T-helper 17 cell (primary cell): ENCODE measurements at places on chromosomes 5 and 9. TPM values are rescaled to one million over a fixed set of nuclear protein-coding genes. Genes with fewer than 3 reads are reported as not detected.
A peak's percentile ranks its signal among the peaks of the same experiment; 100 is the strongest.

DNA sequence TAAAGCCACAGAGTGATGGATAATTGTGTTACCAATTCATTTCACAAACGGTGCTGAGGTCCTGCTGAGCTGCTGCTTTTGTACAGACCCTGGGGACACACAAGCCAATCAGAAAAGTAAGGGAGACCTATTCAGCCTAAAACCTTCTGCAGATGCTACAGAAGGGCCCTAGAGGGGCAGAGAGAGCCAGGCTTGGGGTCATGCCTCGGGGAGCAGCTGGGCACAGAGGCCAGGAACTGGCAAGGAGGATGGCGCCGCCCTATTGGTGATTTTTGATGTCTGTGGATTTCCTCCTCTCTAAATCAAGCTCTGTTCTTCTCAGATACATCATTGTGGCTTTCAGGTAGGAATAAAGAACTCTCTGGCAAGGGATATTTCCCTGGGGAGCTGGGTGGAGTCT is 181.9 kb downstream of the ZNF462 start:
- no peak for DNase-seq
- no peaks in the 10 kb centered on the region for H3K4me1 ChIP-seq
- no peak overlapping the region for H3K4me3 ChIP-seq
- no peaks in the 10 kb centered on the region for H3K27me3 ChIP-seq
- no peak overlapping the region for H3K27ac ChIP-seq
- no peaks in the 10 kb centered on the region for H3K36me3 ChIP-seq

DNA sequence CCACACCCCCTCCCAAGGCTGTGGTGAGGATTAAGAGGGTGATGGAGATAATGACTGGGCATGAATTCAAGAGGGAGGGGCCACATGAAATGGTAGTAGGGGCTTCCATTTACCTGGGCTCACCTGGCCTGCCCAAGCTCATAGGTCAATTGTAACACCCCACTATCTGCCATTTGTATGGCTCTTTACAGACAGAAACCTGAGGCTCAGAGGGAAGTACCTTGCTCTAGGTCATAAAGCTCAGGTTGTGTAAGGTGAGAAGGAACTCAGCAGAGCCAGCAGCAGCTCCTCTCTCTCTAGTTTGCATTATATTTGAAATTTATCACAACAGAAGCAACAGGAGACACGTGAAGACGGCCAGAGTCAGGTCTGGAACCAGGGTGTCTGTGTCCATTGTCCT is 133.4 kb upstream of the ALDH1B1 start:
- H3K27me3 ChIP-seq: peaks cover 10% of the 10 kb centered on the region
- no peak overlapping the region for H3K27ac ChIP-seq

- peaks cover 2% of the 10 kb centered on the region for H3K4me1 ChIP-seq
- H3K36me3 ChIP-seq: no peaks in the 10 kb centered on the region
These were observed 52.8 kb upstream of the RAI14 start for GRCh38 chr5:34603378-34603777.

GRCh38 chr5:73434461-73434860 is 14.1 kb downstream of the FOXD1 start:
- no peak for DNase-seq
- no peak overlapping the region for H3K27ac ChIP-seq
- peaks cover 8% of the 10 kb centered on the region for H3K4me1 ChIP-seq
- peaks cover 3% of the 10 kb centered on the region for H3K36me3 ChIP-seq
- H3K27me3 ChIP-seq: peaks cover 73% of the 10 kb centered on the region

- H3K4me1 ChIP-seq: peaks cover 6% of the 10 kb centered on the region
- no peak overlapping the region for H3K4me3 ChIP-seq
- no peak overlapping the region for H3K27ac ChIP-seq
These were observed 334.1 kb upstream of the CD180 start for GRCh38 chr5:67530609-67531255.

GRCh38 chr9:21287280-21287679 is 17.8 kb downstream of the IFNA5 start:
- H3K4me1 ChIP-seq: no peaks in the 10 kb centered on the region
- DNase-seq: no peak
- no peaks in the 10 kb centered on the region for H3K36me3 ChIP-seq
- H3K4me3 ChIP-seq: no peak overlapping the region
- H3K27ac ChIP-seq: no peak overlapping the region

GRCh38 chr5:173457482-173457881 is 129.3 kb upstream of the STC2 start:
- no peaks in the 10 kb centered on the region for H3K4me1 ChIP-seq
- peaks cover 45% of the 10 kb centered on the region for H3K27me3 ChIP-seq
- H3K4me3 ChIP-seq: no peak overlapping the region

DNA sequence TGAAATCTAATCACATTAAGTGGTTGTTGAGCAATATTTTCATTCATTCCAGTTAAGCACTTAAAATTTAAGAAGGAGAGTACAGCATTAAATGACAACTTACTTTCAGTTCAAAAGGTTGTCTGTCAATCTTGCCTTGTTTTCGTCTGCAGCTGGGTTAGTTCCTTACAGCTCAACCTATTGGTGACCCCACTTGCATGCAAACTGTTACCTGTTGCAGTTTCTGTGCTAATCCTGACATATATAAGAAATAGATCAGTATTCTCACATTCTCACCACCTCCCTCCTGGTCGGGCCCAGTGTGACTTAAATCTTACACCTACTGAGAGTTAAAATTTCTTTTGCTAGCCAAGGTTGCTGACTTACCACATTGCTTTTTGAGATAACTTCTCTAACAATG is 191.8 kb upstream of the SMC2 start:
- H3K27ac ChIP-seq: no peak overlapping the region
- H3K4me3 ChIP-seq: no peak overlapping the region
- no peaks in the 10 kb centered on the region for H3K36me3 ChIP-seq
- DNase-seq: no peak
- no peaks in the 10 kb centered on the region for H3K4me1 ChIP-seq

DNA sequence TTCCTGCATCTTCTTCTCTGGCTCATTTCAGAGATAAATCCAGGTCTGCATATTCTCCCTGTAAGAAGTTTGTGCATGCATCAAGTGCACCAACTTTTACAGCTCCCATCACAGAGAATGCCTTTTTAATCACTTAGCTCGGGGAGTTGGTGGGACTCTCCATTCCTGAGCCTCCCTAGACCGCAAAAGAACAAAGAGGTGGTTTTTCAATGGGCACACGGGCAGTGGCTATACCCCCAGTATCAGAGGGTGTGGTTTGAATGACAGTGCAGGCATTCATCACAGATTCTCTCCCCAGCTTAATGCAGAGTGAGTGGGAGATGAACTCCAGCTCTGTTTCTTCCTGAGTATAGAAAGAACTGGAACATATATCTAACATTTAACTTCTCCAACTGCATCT is 264.7 kb upstream of the NR4A3 start:
- H3K27me3 ChIP-seq: no peaks in the 10 kb centered on the region
- H3K36me3 ChIP-seq: peaks cover 3% of the 10 kb centered on the region
- no peak for DNase-seq
- H3K27ac ChIP-seq: no peak overlapping the region
- no peak overlapping the region for H3K4me3 ChIP-seq

GRCh38 chr5:176590035-176590717 is 19.8 kb downstream of the GPRIN1 start:
- H3K27ac ChIP-seq: no peak overlapping the region
- no peaks in the 10 kb centered on the region for H3K4me1 ChIP-seq
- peaks cover 10% of the 10 kb centered on the region for H3K27me3 ChIP-seq
- H3K4me3 ChIP-seq: no peak overlapping the region

DNA sequence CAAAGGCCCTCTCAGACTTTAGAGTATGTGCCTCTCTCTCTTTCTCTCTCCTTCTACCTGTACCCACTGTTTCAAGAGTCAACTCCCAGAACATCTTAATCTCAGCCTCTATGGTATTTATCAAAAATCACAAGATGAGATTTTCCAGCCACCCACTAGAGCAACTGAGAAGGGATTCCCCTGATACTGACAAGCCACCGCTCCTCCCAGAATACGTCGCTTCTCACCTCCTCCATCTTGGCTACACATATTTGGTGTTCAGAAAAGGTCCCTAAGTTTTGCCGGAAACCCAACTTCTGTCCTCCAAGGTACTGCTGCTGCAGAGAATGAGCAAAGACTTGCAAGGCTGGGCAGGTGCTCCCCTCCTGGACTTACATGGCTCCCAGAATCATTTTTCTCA is 6.1 kb downstream of the GARIN3 start:
- peaks cover 52% of the 10 kb centered on the region for H3K4me1 ChIP-seq
- H3K4me3 ChIP-seq: peak overlapping the region; percentile 62
- DNase-seq: peak; percentile 21
- H3K27me3 ChIP-seq: no peaks in the 10 kb centered on the region
- peak overlapping the region; percentile 92 for H3K27ac ChIP-seq

DNA sequence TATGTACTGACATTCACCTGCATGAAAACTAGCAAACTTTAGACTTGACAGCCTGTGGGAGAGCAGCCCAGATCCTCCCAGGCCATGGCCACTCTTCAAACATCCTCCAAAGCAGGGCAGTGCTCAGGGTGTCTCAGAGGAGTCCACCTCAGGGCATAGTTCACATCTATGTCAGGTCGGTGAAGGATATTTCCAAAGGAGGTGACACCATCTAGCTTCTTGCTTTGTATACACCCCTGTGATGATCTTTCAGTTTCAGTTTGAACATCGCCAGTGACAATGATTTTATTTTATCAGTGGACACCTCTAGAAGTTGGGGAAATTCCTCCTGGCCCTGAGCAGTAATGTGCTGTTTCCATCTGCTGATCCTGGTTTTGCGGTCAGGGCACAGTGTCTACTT is 20.1 kb downstream of the CDK20 start:
- H3K36me3 ChIP-seq: peaks cover 2% of the 10 kb centered on the region
- no peak overlapping the region for H3K4me3 ChIP-seq
- H3K4me1 ChIP-seq: peaks cover 15% of the 10 kb centered on the region
- no peak overlapping the region for H3K27ac ChIP-seq
- peaks cover 20% of the 10 kb centered on the region for H3K27me3 ChIP-seq
- DNase-seq: no peak

DNA sequence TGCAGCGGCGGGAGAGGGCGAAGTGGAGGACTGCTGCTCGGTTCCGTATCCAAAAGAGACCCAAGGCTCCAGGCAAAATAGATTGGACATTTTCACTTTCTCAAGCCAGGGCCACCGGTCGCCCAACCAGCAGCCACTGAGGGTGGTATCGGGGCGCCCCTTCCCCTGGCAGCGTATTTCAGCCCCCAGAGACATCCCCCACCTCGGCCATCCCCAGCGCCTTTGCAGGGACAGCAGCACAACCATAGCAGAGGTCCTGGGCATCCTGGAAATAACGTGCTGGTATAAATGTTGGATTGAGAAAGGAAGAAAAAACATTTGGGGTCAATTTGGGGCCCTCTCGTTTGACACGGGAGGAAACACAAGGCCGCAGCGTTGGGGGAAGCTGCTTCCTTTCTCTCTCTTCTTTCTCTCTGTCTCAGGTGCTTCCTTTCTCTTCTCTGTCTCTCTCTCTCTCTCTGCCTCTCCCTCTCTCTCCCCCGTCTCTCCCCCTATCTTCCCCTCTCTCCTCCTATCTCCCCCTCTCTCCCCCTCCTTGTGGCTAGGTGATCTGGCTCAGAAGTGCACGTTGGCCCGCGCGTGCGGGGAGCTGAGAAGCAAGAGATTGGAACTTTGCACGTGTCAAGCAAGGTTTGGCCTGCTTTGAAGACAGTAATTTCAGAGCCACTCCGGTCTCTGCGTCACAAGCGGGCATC is 624 bp upstream of the RETREG1 start:
- H3K4me3 ChIP-seq: no peak overlapping the region
- no peak overlapping the region for H3K27ac ChIP-seq
- peaks cover 26% of the 10 kb centered on the region for H3K4me1 ChIP-seq
- no peaks in the 10 kb centered on the region for H3K27me3 ChIP-seq
- peaks cover 12% of the 10 kb centered on the region for H3K36me3 ChIP-seq
- no peak for DNase-seq

DNA sequence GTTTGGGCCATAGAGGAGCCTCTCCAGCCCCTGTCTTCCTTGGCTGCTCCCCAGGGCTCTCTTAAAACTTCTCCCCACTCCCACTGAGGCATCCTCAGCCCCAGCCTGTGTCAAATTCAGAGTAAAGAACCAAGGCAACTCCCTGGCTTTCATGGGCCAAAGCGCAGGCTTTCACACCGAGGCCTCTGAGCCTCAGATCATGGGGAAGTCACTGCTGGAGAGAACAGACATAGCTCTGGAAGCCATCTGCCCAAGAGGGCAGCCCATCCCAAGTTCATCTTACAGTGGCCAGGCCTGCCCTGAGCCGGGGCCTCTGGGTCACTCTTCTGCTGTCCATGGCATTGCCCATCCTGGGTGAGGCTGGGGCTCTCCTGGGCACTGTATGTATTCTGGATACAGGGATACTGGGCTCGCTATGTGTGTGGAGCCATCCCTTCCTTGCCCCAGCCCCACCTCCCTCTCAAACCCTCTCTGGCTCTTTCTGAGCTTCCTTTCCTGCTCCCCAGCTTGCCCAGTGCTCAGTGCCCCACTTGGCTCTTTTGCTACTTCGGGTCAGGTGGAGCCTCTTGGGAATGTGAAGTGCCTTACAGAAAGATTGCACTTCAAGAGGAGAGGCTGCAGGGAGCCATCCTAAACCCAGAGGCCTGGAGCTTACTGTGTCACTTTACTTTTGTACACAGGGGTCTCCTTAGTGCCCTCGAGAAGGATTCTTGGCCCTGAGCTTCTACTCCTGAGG is 33.0 kb downstream of the TGFBI start:
- peaks cover under 1% of the 10 kb centered on the region for H3K27me3 ChIP-seq
- H3K4me3 ChIP-seq: no peak overlapping the region
- no peak for DNase-seq
- H3K4me1 ChIP-seq: peaks cover 3% of the 10 kb centered on the region
- H3K36me3 ChIP-seq: no peaks in the 10 kb centered on the region
- no peak overlapping the region for H3K27ac ChIP-seq

DNA sequence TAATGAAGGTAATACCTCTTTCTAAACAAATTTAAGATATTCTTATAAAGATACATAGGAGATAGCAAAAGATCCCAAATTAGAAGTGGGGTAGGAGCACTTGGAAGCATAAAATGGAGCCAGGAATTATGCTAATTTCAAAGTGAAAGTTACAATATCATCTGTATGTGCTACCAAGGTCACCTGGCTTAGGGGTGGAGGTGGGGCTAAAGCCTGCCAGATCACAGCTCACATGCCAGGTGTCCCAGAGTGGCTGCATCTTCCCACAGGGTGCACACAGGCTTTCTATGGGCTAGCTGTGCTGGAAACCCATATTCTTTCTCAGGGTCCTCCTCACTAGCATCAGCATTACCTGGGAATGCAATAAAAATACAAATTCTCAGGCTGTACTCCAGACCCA is 118.2 kb upstream of the TXNDC8 start:
- no peak overlapping the region for H3K27ac ChIP-seq
- H3K36me3 ChIP-seq: no peaks in the 10 kb centered on the region
- peaks cover 9% of the 10 kb centered on the region for H3K27me3 ChIP-seq
- H3K4me3 ChIP-seq: no peak overlapping the region

Gene TTC23L
- 0.96 TPM for total RNA-seq

Gene LURAP1L
- 0.31 TPM for total RNA-seq

Gene CPLANE1
- total RNA-seq: 6.0 TPM

Gene FAM114A2
- 25.8 TPM for total RNA-seq

Gene C5orf58
- not detected for total RNA-seq

Gene JAK2
- 14.6 TPM for total RNA-seq

Gene CD72
- 8.1 TPM for total RNA-seq

Gene PCDHA4
- total RNA-seq: not detected

Gene ZFP37
- total RNA-seq: 1.5 TPM

Gene PHYHD1
- not detected for total RNA-seq

Gene PALM2AKAP2
- not detected for total RNA-seq

Gene SOHLH1
- not detected for total RNA-seq
